ENCODE measurements at places on chromosomes 4 and X.

DNA sequence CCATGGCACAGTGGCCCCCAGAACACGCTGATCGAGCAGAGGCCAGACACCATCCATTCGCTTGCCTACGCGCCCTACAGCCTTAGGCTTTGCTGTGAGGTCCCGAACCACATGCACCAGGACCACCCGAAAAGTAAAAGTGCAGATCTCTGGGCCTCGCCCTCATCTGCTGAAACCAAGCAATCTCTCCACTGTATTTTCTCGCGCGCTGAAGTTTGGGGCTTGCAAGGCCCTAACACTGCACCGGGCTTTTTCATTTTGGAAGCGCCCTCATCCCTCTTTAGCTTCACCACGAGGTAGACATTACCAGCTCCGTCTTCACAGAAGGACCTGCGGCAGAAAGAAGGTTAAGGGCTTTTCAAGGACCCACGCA, 21.2 kb downstream of the NKX3-2 start:
- no peak for DNase-seq

DNA sequence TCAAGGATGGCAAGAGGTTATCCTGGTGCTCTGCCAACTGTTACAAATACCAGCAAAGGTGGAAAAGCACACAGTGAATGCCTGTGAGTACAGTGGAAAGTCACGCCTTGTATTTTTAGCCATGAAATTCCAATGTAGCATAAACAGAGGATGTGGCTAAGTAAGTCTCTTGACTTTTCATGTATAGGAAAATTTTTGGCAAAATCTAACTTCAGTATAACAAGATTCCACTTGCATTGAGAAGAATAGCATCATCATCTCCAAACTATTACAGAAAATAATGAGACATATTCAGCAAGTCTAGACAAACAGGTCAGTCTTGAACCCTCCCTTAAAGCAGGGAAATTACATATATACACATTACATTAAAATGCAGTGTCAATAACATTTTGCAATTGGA, 7.9 kb downstream of the SLC10A6 start:
- DNase-seq: no peak

DNA sequence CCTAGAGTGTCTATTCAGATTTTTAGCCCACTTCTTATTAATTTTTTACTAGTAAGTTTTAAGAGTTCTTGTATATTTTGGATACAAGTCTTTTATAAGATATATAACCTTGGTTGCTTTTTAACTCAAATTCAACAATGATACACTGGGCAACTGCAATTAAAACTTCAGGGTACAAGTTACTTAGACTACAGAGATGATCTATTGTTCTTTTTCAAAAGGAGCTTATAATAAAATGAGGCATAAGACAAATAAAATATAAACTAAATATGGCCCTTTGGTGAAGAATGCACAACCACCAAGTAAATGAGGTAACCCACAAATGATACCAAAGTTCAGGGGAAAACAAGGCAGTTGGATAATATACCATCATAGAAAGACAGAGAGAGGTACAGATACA, 37.6 kb upstream of the CXCL6 start:
- no peak for DNase-seq

- no peak for DNase-seq
These were observed 449.8 kb upstream of the SMIM31 start for GRCh38 chr4:164304101-164304639.

- no peak for DNase-seq
These were observed 83.5 kb upstream of the SPRY1 start for GRCh38 chr4:123312951-123313592.

- DNase-seq: no peak
These were observed 64.7 kb downstream of the WFS1 start for GRCh38 chr4:6334203-6334887.

DNA sequence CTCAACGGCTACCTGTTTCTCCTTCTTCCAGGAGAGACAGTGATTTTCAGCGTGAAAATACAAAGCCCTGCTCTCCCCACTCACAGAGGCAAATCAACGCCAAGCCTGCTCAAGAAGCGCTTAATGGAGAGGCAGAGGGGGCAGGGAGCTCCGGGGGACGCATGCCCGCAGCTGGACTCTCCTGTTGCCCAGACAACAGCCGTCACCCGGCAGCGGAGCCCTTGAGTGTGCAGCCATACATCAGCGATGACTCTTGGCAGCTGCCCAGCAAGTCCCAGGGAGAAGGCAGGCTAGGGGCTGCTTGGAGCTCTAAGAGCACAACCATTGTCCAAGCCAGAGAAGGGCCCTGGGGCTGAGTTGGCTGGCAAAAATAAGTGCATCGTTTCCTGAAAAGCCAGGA, 71.0 kb upstream of the AFAP1 start:
- DNase-seq: no peak

- no peak for DNase-seq
These were observed 71.0 kb upstream of the BMP2K start for GRCh38 chr4:78704981-78705683.

DNA sequence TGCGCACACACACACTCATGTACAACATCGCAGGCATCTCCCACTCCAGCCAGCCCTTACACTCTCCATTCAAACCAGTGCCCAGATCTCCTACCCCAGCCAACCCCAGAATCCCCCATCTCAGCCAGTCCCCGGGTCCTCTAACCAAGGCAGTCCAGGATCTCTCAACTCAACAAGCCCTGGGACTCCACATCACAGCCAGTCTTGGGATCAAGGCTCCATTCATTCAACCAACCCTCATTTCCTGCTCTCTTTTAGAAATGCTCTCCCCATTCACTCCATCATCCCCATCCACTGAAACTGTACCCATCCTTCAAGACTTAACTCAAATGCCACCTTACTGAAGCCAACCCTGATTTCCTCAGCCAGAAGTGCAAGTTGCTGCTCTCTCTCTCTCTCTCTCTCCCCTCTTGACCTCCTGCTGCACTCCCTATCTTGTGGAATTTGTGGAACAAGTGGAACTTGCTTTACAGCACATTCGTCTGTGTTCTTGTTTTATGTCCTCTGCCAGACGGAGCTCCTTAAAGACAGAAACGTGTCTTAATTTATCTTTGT, 40.6 kb upstream of the IQSEC2 start:
- DNase-seq: no peak

- DNase-seq: no peak
These were observed 8.1 kb downstream of the CLCN4 start for GRCh38 chrX:10164879-10165278.

DNA sequence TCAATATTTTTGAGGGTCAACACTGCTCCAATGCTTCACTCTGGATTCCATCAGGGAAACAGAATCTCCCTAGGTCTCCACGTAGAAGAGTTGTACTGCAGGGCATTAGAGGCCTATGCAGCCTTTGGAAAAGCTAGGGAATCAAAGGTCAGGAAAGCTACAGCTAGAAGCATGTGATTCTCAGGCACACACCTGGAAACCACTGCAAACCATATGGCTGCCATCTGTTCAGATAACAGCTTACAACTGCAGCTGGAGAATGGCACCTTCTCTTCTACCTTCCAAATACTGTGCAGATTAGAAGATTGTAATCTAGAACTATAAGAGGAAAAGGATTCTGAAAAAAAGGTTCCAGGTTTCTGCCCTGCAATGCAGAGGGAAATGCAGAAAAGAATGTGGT, 60.6 kb downstream of the BTC start:
- DNase-seq: no peak

DNA sequence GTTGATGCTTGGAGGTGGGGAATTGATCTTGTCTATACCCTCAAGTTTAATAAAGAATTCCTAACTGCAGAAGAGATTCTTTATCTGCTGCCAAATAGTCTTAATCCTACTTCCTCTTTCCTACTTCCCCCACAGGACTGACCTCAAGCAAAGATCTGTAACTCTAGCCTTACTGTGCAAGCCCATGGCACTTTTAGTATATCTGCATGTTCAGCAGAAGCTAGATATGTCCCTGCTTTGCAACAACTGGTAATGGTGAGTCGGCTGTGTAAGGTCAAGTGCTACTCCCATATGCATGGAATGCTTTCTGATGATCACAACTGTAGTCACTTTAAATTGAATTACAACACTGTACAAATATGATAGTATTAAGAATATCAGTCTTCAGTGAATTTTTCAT, 26.3 kb upstream of the PDS5A start:
- no peak for DNase-seq

- no peak for DNase-seq
These were observed 404.0 kb upstream of the F9 start for GRCh38 chrX:139126493-139126892.

DNA sequence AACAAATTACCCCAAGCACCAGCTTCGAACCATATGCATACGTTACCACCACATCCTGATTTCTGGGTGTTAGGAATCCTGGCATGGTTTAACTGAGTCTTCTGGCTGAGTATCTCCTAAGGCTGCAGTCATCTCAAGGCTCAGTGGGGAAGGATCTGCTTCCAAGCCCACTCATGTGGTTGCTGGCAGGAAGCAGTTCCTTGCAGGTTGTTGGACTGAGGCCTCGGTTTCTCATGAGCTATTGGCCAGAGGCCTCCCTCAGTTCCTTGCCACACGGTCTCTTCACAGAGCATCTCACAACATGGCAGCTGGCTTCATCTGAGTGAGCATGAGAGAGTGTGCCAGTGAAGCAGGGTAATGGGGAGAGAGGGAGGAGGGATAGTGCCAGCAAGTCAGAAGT, 96.1 kb upstream of the MTM1 start:
- no peak for DNase-seq

DNA sequence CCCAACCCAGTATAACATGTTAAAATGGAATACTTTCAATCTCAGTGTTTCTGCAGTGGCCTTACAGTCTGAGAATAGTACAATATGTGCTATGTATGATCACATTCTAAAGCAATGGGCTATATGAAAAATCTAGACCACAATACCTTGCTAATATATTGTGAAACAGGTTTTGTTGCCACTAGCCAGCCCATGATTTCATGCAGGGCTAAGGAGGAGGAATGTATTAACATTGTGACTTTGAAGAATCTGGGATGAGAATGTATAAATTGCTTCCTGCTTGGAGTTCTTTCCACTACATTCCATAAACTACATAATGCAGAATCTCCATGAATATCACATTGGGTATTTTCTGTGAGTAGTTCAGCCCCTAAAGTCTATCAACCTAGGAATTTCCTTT, 935.4 kb upstream of the GRIA3 start:
- DNase-seq: no peak

- no peak for DNase-seq
These were observed 51.5 kb downstream of the NPNT start for GRCh38 chr4:105946771-105947170.

- no peak for DNase-seq
These were observed 40.3 kb downstream of the ATP11C start for GRCh38 chrX:139892512-139892911.

- DNase-seq: no peak
These were observed 72.4 kb upstream of the KLHL13 start for GRCh38 chrX:118189000-118189399.

DNA sequence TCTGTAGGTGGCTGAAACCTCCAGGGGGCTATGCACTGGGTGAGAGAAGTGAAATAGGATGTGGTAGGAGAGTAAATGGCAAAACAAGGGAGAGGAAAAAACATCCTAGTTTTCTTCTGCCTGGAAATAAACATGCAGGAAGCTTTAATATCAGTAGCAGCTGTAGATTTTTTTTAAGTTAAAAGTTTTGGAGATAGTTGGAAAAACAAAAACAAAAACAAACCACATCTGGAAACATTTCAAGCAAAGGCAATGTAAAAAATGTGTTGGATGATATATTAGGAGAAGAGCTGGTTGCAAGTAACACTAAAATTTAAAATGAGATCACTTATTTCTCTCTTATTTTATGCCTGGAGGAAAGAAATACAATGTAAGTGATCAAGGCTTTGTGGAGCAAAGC, 388.0 kb downstream of the SPRY1 start:
- DNase-seq: no peak

DNA sequence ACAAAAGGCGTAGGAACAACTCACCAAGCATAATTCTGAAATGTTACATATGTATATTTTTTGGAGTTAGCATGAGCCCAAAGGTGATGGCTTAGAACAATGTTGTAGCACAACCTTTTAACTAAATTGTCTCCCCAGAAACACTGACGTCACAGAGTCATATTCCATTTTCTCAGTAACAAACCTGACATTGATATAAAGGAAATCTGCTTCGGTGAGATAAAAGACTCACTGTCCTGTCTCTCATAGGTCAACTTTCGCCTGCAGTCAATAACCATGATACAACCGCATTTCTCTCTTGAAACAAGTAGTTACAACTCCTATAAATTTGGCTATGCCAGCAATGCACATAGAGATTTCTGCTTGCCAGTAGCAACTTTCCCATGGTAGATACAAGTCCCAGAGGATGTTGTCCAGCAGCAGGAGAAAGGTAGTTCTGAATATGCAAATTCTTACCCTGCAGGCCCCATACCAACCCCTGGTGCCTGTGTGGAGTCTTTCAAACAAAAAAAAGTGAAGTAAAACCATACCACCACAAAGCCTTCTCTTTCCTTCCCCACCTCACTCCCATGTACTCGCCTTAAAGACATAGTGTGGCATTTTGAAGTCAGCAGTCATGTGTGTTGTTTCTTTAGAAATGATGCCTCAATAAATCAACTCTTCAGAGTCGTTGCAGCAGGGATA, 47.9 kb downstream of the MTM1 start:
- no peak for DNase-seq

- DNase-seq: no peak
These were observed 8.2 kb downstream of the SYAP1 start for GRCh38 chrX:16727637-16728036.

DNA sequence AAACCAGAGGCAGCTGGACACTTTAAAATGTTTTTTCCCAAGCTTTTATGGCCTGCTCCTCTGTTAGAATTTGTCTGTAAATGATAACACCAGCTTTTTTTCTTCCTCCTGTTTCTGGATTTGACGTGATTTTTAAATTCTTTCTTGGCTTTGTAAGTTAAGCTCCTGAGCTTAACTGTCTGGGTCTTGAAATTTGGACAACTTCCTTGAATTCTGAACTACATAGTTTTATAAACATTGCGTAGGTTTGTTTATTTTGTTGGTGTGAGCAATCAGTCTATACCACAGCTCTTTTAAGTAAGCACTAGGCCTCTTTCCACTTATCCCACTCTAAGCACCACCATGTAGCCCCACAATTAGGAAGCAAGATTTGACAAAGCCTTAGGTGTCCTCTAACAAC, 144.4 kb upstream of the GUCY1A1 start:
- DNase-seq: no peak

GRCh38 chrX:22424919-22425318, 152.2 kb downstream of the CBLL2 start:
- no peak for DNase-seq

DNA sequence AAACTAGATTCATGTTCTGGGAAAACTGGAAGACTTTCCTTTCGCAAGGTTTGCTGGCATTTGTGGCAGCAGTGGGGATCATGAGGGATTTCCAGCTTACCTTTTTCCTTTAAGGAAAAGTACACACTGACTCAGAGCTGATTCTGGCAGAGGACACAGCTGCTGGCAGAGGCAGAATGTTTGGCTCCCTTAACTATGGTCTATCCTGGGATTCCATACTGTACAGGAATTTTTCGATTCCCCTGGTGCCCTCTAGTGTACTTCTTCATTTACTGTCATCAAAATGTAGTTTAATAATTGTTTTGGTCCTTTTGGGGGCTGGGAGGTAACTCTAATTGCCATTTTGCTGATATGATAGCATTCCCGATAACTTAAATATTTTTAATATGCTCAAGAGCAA, 152.7 kb downstream of the GABRG1 start:
- no peak for DNase-seq

- no peak for DNase-seq
These were observed 2317.3 kb downstream of the PCDH7 start for GRCh38 chr4:33037464-33037863.
